ENCODE measurements at places on chromosomes 13 and 19.

DNA sequence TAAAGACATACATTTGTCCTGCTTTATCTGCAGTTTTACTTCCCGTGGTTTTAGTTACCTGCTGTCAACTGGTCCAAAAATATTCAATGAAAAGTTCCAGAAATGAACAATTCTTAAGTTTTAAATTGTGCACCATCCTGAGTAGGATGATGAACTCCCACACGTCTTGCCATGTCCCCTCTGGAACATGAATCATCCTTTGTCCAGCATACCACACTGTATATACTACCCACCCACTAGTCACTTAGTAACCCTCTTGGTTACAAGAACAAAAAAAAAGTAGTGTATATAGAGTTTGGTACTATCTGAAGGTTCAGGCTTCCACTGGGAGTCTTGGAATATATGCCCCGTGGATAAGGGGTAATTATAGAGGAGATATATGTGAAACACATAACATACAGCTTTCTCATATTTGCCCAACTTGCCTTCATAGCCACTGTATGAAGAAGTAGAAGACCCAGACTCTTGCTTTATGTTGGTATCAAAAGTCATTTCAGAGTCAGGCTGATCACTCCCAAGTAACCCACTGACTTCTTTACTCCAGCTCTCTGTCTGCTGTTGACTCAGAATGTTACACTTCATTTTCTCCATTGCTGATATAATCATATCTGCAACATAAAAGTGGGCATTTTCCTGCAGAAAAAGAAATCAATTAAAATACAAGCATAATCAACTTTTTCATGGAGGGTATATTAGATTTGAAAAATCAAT lies 19.3 kb downstream of the RUBCNL start:
- DNase-seq: no peak

DNA sequence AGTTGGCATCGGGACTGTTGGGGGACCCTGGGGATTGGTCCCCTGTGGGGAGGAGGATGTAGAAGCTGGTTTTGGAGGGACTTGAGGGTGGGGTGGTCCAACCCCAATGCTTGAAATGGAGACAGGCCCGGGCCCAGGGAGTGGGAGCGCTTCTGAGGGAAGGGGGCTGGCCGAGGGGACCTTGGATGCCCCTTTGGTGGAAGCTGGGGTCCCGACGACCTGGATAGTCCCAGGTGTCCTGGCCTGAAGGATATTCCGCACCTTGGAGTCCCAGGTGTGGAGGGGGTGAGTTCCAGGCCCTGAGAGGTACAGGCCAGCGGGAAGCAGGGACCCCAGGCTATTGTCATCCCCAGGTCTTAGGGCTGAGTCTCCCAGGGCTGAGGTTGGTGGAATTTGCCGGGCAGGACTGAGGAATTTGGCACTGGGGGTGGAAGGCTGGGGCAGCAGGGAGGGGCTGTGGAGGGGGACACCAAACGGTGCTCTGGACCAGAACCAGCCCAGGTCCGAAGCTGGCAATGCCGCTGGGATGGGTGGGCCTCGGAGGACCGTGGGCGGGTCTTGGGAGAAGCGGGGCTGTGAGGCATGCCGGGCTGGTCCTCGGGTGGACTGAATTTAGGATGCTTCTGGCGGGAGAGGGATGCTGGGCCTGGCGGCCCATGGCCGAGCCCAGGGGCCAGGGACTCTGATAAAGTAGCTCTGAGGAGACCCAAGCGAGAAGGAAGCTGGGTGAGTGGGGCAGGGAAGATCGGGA lies 1.8 kb downstream of the HDGFL2 start:
- DNase-seq: no peak

DNA sequence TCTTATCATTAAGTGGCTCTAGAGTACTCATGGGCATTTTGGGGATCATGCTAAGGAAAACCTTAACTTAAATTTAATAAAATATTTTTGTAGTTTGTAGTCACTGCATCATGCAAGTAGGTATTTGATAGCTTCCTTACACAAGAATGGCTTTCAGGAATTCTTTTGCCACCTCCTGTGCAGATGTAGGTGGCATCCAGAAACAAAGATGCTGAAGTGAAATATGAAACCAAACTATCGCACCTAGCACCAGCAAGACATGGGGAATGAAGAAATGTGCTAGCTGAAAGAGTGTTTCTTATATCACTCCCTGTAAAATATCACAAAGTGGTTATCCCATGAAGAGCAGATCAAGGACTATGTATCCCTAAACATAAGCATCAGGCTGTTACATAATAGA lies 924.5 kb upstream of the PRR20A start:
- DNase-seq: no peak

- DNase-seq: no peak
Observed at GRCh38 chr13:26664876-26665275, 95.7 kb downstream of the GPR12 start.

DNA sequence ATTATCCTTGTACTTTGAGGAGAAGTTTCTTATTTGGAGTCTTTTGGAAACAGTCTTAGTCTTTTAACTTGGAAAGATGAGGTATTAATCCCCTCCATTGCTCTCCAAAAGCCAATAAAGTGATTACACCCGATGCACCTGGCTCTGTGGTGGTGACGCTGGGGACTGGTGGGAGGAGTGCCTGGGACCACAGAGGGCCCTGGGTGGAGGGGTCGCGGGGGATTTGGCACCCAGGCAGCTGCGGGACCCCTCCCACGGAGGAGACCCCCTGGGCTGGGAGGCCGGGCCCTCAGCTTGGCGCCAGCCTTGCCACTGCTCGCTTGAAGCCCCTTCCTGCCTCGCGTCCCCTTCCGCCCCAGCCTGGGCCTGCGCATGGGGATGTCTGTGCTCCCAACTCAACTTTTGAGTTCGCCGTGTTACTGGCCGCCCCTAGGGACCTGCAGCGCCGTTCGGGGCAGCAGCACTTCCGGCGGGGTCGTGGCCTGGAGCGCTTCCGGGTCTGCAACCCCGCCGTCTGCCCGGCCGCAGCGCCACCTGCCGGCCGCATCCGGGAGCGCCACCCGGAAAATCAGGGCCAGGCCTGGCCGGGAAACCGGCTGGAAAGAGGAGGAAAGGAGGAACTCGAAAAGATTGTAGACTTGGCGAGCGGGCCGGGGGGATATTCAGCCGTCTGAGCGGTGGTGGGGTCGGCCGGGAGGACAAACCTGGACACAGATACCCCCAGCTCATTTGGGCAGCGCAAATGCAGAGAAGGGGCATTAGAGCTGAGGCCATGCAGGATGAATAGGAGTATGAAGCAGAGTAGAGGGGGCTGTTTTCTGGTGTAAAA lies 8.4 kb downstream of the PEAK3 start:
- peak; percentile 72 for DNase-seq

- DNase-seq: no peak
Observed at GRCh38 chr13:31733066-31733465, 6.3 kb upstream of the RXFP2 start.

DNA sequence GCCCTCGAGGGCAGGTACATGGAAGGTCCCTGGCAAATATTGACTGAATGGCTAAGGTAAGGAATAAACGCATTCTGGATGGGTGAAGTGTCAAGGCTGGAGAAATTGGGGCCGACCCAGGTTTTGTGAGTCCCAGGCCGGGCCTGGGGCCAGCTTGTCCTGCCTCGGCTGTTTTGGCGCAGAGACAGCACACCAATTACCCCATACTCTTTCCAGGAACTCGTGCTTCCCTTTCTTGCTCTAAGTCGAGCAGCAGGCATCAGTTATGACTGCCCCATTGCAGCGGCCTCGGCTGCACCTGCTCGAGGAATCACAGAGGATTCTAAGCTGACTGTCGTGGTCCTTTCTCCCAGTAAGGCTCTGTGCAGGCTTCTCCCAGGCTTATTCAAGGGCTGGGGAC lies 67.1 kb downstream of the ZNF536 start:
- DNase-seq: no peak

DNA sequence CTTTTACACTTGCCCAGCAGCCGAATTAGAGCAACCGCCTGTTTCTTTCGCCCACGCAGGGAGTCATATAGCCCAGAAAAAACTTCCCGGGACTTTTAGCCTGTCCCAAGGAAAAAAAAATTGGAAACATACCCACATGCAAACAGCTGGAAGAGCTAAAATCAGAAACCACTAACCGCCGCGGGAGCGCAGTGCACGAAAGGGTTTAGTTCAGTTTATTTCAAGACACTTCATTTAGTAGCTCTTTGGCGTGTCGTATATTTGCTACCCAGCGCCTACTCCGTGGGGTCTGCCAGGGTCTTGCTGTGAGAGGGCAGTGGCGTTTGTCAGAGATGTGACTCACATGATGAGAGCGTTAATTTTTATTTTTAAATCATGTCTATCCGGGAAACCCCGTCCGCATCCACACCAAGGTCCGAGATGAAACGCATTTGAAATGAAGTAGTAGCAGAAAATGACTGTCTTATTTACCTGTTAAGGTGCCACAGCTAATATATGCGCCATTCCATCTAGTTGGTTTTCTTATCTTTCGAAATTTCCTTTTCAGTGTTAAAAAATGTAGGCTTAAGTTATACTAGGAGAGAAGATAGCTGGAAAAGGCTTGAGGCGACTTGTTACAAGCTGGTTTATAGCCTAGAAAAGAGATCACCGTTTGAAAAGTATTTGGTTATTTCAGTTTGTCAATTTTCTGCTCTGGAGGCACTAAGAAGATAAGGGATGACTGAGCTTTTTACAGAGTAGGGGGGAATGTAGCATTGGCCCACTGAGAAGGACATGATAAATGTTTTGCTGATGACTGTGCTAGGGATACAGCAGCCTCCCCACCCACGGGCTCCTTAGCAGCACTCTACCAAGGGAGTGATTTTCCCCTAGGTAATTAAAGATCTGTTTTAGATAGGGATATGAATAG lies 1.7 kb downstream of the KLF5 start:
- DNase-seq: no peak

- DNase-seq: no peak
Observed at GRCh38 chr13:31168736-31169135, 7.0 kb upstream of the HSPH1 start.

DNA sequence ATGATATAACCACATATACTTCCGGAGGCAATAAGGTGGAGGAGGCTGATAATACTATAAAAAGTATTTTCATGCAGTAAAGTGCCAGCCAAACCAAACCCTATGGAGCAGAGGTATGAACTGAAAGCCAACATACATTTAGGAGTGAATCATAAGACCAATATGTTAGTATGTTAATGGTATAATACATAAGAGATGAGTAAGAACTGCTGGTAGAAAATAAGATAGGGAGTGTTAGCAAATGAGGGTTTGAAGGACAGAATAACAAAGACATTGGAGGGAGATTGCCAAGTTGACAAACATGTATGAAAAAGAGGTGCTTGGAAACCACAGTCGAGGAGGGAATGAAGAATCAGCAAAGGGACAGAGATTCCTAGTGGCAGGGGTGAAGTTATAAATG lies 10.8 kb downstream of the ENOX1 start:
- DNase-seq: no peak

- DNase-seq: no peak
Observed at GRCh38 chr13:99528547-99528946, 27.3 kb downstream of the TM9SF2 start.

- no peak for DNase-seq
Observed at GRCh38 chr19:35272122-35272719, 3.5 kb downstream of the USF2 start.

GRCh38 chr19:2594319-2594718 lies 108.2 kb downstream of the GNG7 start:
- no peak for DNase-seq

DNA sequence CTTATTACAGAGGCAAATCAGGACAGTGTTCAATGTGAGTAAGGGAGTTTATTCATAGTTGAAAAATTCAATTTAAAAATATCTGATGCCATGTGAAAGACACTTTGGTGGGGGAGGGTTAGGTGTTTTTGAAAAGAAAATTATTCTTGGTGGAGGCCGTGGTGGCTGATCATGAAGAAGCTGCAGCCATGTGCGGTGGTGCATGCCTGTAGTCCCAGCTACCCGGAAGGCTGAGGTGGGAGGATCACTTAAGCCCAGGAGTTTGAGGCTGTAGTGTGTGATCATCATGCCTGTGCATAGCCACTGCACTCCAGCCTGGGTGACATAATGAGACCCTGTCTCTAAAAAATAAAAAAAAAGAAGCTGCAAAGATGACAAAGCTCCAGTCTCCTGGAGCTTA lies 28.6 kb downstream of the WDFY2 start:
- no peak for DNase-seq

DNA sequence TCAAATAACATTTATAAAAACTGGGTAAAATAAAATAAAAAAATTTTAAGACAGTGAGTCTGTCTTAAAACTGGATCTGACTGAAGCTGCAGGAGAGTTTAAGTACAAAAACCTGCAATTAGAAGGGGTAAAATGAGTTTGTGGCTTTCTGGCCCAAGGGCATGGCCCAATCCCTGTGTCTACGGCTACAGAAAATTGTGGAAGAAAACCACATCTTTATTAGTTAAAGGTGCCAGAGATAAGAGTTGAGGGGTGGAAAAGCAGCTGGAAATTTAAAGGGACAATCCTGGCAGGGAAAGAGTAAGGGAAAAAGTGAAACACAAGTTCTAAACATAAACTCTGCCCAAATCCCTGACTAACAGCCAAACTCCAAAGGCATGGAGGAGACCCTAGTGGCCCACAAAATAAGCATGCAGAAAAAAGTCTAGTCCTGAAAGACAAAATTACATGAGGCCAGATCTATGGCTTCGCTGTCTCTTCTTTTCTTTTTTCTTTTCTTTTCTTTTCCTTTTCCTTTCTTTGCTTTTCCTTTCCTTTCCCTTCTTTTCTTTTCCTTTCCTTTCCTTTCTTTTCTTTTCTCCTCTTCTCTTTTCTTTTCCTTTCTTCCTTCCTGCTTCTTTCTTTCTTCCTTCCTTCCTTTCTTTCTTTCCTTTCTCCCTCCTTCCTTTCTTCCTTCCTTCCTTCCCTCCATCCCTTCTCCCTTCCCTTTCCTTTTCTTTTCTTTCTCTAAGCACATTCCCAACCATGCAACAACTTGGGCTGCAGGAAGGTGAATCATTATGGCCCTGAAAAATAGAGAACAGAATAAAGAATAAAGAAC lies 23.5 kb upstream of the DLEU7 start:
- no peak for DNase-seq

GRCh38 chr13:73195091-73195490 lies 136.3 kb downstream of the KLF5 start:
- DNase-seq: no peak

DNA sequence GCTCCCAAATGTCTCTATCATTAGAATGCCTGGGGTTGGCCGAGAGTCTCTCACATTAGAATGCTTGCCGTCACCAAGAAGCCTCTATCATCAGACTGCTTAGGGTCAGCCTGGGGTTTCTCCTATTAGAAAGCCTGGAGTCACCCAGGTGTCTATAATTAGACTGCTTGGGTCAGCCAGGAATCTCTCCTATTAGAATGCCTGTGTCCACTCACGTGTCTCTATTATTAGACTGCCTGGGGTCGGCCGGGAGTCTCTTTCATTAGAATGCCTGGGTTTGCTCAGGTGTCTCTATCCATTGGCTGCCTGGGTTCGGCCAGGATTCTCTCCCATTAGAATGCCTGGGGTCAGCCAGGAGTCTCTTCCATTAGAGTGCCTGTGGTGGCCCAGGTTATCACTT lies 1453.1 kb downstream of the UQCRFS1 start:
- DNase-seq: no peak

- peak; percentile 37 for DNase-seq
Observed at GRCh38 chr13:114142640-114143490, 10.4 kb upstream of the RASA3 start.
